T-helper 1 cell (primary cell): ENCODE measurements at places on chromosomes 13 and 19.
A peak's percentile ranks its signal among the peaks of the same experiment; 100 is the strongest.

DNA sequence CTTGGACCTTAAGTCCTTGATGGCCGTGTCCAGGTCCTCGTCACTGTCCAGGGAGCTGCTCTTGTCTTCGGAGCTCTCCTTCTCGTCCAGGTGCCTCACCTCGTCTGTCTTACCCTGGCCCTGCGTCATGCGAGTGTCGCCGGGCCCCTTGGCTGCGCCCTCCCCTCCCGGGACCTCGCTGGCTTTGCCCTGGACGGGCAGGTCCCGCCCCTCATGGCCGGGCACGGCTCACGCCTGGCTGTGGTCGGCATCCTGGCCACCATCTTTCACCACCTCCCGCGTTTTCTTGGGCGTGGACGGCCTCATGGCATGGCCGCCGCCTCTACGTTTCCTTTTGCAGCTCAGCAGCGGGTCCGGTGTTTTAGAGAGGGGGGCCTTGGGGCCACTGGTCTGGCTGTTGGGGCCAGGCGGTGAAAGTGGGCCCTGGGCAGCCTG, 14.8 kb downstream of the RB1 start:
- no peak for DNase-seq

- no peak for DNase-seq
These were observed 56.8 kb upstream of the KATNAL1 start for GRCh38 chr13:30364133-30364532.

- DNase-seq = no peak
These were observed 21.0 kb downstream of the SERP2 start for GRCh38 chr13:44394658-44395057.

- peak; percentile 100 for DNase-seq
These were observed at the start of gene SERTAD1 for GRCh38 chr19:40425450-40426287. SERTAD1 (minus strand) TSS chr19:40425992; CDS start chr19:40423546, 2,446 bp downstream.

DNA sequence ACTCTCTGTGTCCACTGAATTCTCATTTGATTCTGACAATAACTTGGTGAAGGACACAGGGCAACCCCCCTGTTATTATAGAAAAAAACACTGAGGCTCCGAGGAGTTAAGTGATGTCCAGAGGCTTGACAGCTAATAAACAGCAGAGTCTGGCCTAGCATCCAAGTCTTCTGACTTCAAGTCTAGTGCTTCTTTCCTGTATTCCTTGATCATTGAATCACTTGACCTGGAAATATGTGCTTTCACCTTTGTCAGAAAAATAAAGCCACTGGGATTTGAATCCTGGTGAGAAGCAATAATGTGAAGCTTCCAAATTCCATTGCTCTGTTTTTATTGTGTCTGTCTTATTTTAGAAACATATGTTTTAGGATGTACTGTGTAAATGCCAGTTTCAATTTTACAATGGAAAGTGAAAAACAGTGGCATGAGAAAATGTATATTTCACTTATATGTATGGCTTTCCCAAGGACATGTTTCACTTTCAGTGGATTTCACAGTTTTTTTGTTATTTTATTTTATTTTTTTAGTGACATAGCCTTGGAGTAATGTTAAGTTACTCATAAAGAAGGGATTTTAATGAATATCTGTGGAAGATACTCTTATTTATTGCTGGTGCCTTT, 190.2 kb downstream of the GPC6 start:
- DNase-seq = no peak

GRCh38 chr13:38328699-38329098, 21.0 kb upstream of the UFM1 start:
- no peak for DNase-seq

DNA sequence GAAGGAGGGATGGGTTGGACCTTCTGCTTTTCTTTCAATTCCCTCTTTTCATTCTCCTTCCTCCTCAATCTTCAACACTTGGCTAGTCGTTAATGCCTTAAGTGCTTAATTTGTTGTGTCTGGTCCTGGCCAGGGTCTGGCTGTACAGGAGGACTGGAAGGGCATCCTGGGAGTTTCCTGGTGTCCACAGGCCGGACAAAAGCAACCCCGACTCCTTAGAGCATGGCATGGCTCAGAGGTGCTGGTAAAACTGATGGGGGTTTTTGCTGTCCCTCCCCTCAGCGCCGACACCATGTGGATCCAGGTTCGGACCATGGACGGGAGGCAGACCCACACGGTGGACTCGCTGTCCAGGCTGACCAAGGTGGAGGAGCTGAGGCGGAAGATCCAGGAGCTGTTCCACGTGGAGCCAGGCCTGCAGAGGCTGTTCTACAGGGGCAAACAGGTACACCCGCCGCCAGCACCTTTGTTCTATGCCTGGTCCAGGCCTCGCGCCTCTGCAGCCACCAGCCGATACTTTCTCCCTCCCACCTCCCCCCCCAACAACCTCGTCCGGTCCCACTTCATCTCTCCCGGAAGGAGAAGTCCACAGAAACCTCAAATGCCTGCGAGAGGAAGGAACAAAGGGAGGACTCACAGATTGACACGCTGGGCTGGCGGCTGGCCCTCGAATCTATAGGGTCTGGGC, 1.4 kb downstream of the UHRF1 start:
- no peak for DNase-seq

DNA sequence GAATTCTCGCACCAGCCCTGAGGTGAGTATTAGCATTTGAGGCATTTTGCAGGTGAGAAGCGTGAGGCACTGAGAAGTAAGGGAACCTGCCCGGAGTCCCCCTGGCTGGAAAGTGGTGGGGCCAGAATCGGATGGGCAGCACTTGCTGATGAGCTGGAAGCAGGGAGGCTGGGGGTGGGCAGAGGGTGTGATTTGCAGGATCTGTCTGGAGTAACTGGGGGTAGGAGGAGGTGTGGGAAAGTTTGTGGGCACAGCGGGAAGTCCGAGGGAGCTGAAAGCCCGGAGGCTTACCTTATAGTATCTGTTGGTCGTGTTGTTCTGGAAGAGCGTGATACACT, 20.1 kb downstream of the PRKD2 start:
- no peak for DNase-seq

- DNase-seq = no peak
These were observed 4.2 kb upstream of the OR7A17 start for GRCh38 chr19:14889994-14890642.

GRCh38 chr13:30998136-30999088, 66.0 kb downstream of the TEX26 start:
- DNase-seq = no peak

DNA sequence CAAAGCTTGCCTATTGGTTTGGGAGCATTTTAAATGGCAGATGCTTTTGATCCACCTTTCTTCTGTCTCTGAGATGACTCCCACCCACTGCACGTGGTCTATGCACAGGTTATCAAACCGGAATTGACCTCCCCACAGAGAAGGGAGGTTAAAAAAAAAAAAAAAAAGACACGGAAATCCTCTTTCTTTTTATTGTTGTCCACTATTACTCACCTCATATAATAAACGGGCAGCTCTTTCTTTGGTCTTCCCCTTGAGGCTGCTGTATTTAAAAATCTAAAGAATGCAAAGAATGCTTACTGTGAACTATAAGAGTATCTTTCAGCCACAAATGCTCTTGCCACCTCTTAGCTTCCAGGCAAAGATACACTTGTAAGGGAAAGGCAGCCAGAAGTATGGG, 329.7 kb downstream of the NDFIP2 start:
- DNase-seq = no peak

DNA sequence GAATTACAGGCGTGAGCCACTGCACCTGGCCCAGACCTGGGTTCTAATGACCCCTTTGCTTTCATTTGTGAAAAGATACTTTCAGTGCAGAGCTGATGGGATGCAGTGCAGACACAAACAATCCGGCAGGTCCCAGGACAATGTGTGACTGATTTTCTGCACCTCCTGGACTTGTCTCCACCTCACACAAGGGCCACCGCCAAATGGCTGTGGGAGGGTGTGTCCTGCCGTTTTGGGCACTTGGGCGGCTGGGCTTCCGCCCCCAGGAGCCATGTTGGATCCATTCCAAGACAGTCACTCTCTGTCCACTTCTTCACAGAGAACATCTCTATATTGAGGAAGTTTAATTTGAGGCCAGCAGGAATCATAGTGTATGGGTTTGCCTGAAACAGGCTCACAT, 112.3 kb upstream of the ZNF507 start:
- DNase-seq = no peak

- DNase-seq = no peak
These were observed 15.5 kb downstream of the SMARCA4 start for GRCh38 chr19:10976131-10976892.

DNA sequence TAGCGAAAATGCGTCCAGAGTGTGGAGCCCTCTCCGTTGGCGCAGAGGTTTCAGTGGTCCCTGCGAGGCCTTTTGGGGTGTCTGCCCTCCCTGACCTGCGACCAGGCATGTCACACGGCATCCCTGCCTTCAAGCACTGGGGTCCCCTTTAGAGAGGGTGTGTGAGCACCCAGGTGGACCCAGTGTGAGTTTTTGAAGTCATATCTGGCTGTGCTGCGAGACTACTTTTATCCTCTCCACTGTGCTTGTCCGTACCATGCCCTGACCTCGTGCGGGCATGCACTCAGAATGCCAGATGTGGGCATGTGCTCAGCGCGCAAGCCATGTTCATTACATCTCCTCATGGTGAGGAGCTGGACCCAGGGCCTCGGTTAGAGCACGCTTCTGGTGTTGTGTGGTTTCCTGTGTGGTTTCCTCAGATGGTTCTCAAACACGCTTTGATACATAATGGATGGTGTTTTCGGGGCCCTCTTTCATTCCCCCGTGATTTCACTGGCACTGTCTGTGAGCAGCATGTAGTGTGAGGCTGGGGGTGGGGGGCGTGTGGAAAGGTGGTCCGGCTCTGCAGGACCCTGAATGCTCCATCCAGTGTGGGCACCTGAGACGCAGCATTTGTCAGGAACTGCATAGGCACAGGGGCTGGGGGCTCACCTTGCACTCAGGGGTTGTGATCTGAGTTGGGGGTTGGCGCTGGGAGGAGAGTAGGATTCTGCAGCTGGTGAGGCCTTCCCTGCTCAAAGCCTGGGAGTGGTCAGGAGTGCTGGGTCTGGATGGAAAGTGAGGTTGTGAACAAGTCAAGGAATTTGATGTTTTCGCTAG, 2.3 kb downstream of the TFDP1 start:
- DNase-seq = peak; percentile 40

DNA sequence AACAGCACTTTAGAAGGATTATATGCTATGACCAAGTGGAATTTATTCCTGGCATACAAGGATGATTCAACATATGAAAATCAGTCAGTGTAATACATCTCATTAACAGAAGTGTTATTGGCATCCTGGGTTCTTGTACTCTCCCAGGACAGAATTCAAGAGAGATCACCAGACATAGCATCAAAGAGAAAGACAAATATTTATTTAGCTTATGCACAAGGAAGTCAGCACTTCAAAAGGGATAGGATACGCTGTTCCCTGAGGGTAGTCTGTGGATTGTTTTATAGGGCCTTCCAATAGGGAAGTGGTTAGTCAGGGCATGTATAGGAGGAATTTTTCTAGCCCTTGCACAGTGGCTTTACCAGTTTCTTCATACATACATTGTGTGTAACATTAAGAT, 1238.0 kb downstream of the PCDH17 start:
- DNase-seq = no peak

DNA sequence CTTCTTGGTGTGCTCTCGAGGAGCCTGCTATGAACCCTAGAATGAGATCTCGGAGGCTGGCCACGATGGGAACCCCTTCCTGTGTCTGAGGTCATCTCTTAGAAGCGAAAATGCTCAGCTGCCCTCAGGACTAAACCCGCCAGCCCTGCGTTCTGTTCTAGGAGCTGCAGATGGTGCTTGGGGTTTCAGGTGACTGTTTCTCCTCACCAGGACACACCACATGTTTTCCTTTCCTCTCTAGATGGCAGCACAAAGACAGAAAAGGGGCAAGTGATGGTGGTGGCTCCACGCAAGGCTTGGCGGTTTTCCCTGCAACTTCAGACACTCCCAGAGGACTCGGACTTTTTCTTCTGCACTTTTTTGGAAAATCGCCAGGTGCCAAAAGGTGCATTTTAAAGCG, 60.1 kb downstream of the RNASEH2B start:
- no peak for DNase-seq

DNA sequence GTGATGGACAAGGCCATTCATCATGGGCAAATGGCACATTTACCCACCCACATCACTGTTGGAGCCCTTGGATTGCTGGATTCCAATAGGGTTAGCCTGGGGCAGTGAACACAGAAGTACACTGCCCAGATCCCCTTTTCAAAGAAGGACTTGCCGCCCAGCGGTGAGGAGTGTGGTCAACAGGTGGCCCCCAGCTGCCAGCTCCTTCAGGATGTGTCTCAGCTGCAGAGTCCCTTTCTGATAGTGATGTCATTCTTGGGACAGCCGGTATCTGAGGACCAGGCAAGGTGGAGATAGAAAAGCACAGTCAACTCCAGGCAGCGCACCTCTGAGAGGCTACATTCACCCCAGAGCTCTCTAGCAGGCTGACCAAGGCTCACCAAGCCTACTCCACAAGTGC, 16.9 kb downstream of the ERICH6B start:
- no peak for DNase-seq

DNA sequence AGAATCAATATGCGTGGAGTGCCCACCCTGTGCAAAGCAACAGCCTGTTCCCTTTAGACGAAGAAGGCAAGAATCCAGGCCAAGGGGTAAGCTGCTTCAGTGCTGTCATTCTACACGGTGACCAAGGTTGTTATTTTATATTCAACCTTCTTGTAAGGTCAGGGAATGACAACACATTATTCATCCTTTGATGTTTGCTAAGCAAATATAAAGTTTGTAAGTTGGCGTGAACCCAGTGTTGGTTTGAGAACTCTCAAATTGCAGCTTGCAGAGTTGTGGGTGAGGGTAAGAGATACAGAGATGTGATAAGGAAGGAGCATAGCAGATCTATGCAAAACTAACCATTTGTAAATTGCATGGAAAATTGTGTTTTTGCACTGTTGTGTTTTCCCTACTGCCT, 436.7 kb downstream of the FGF9 start:
- DNase-seq = no peak

DNA sequence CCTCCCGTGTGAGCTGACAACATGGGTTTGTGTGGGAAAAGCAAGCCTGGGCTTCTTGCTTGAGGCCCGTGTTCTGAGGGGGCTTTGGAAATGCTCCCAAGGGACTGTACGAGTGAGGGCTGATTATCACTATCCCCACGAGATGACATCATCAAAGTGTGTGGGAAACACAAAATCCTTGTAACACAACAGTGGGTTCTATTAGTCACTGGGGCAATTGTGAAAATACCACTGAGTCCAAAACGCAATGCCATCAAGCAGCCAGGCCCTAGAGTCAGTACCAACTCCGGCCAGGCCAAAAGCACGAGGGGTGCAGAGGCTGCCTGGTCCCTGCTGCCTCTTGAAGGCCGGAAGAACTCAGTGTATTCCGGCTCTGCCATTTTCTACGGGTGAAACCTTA, 29.6 kb downstream of the CAPS start:
- no peak for DNase-seq

GRCh38 chr19:55370305-55370988, at the start of gene IL11:
IL11 (minus strand) TSS chr19:55370463; CDS start chr19:55370310, 153 bp downstream.
- no peak for DNase-seq

DNA sequence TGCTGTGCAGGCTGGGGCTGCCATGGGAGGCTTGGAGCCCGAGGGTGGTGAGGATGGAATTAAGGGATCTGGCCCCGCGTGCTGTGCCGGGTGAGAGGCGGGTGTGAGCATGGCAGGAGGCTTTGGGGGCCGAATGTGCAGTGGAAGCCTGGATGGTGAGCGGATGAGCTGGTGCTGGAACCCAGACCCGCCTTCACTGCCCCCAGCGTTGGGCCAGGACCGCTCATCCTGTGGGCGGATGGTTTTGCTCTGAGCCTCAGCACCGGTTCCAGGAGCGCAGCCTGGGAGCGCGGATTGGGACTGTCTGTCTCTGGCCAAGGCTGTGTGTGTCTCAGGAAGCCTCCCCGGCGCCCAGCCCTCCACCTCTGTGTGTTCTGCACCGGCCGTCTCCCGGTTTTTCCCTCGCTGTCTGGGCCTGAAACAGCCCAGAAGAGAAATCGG, 16.7 kb downstream of the KDM4B start:
- no peak for DNase-seq

GRCh38 chr13:65460136-65460535, 1770.0 kb downstream of the PCDH9 start:
- DNase-seq = no peak
